Midbrain (tissue), 1 donor: ENCODE measurements at places on chromosomes 16 and 17.

- peak; percentile 67 for DNase-seq
These were observed 7.5 kb downstream of the EIF1 start for GRCh38 chr17:41695954-41696757.

GRCh38 chr16:56713794-56714193, 16.1 kb upstream of the NUP93 start:
- DNase-seq, result no peak

GRCh38 chr16:66292241-66292935, 74.1 kb upstream of the CDH5 start:
- no peak for DNase-seq

- no peak for DNase-seq
These were observed 7.4 kb downstream of the KCNH6 start for GRCh38 chr17:63530557-63531021.

- no peak for DNase-seq
These were observed 709 bp downstream of the STAT5A start for GRCh38 chr17:42288803-42289610.

DNA sequence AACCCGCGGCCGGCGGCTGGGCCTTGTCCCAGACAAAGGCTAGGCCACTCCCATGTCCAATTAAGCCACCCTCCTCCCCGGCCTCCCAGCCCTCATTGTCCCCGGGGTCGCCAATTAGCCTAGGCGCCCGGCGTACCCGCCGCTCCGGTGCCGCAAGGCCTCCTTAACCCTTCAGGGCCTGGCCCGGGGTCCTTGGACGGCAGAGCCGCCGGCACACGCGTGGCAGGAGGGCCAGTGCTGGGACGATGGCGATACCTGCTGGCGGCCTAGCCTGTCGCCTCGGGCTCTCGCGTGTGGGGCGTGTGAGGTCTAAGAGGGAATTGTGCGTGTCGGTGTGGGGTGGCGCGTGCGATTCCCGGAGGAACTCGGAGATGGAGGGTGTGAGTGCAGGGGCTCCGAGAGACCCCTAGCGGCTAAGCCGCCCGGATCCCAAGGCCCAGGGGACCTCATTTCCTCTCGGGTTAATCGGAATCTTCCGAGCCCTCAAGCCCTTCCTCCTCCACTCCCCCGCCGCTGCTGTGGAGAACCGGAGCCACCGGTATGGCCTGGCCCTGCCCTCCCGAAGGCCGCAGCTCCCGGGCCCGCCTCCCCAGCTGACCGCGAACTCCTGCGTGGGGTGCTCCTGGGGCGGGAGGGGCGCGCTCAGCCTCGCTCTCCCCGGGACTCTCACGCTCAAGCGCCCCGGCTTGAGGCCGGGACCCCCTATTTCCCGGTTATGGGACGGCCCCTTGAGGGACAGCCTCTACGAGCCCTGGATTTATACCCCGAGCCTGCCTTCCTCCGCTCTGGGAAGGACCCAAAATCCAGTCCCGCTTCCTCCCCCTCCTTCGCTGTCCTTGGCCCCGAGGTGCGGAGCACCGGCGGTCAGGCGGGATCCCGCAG, 11.9 kb downstream of the TBX2 start:
- no peak for DNase-seq

DNA sequence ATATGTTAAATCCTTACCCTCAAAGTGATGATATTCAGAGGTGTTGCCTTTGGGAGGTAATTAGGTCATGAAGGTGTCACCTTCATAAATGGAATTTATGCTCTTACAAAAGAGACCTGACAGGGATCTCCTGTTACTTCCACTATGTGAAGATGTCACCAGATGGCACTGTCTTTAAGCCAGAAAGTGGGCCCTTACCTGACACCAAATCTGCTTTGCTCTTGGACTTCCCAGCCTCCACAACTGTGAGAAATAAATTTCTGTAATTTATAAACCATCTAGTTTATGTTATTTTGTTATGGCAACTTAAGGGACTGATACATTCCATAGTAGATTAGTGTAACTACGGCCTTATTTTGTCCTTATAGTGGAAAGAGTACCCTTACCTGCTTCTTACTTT, 358.3 kb upstream of the SALL1 start:
- no peak for DNase-seq

DNA sequence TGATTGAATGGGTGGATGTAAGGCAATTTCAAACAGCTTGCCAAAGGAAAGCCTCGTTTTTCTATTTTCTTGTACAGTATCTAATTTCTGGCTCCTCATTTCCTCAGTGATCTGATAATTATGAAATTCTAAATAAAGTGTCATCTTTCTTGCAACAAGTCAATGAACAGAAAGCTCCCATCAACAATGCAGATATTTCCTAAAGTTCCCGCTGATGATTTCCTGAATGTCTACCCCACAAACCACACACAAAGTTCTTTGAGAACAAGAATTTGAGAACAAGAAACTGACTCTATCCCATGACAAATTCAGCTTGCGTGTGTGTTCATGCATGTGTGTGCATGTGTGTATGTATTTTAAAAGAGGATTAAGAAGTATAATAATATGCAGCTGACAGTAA, 35.2 kb downstream of the SKAP1 start:
- DNase-seq, result no peak

DNA sequence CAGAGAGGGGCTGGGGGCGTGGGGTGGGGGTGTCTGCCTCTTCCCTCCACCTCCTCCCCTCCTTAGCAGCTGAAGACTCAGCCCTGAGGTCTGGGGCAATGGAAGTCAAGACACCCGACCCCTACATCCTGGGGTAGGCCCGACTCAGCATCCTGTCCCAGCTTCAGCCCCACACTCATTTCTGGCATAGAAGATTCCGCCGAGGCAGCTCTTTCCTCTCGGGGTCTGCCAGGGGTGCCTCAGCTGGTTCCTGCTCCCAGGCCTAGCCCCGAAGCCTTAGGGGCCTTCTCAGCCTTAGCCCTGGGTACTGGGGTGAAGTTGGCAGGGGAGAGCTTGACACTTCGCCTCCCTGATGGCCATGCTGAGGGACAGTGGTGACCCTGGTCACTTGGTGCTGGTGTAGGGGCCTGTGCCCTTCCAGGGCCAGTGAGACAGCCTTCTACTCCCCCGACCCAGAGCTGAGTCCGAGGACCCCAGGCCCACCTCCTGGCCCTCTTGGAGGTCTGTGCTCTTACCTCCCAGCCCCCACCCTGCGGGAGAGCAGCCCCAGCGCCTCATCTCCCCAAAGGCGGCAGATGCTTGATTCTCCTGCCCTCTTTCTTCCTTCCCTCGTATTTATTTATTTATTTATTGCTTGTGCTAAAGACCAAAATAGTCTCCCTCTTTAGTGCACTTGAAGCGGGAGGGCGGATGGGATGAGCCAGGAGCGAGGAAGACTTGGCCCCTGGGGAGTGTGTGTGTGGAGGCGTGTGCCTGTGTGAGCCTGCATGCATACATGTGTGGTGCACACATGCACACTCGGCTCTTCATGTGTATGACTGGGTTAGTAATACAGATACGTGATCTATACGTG, 42.5 kb downstream of the KCNJ12 start:
- no peak for DNase-seq

GRCh38 chr17:43880420-43880991, 26.8 kb downstream of the MPP2 start:
- DNase-seq, result no peak

- no peak for DNase-seq
These were observed 438 bp downstream of the RTN4RL1 start for GRCh38 chr17:2024572-2025219.

DNA sequence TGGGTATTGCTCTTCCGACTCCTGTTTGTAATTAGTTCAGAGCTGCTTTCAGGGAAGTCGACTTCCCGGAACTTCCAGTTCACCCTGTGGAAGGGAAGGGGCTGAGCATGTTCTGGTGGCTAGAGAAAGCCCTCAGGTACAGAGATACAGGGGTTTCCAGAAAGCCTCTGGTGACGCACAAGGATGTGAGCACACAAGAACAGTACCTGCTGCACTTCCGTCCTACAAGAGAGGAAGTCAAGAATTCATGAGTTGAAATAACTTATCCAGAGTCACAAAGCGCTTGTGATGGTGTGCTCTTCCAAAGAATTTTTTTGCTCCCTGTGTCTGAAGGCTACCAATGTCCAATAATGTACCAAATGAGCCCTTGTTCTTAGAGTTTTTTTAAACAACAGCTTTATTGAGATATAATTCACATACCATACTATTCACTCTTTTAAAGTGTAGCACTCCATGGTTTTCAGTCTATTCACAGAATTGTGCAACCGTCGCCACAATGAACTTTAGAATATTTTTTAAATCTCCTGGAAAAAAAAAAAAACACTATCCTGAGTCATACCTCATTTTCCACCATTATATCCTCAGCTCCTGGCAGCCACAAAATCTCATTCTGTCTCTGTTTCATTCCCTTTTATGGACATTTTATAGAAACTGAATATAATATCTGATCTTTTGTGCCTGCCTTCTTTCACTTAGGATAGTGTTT, 327.6 kb downstream of the CDH13 start:
- no peak for DNase-seq

GRCh38 chr16:5504064-5504781, 406.6 kb upstream of the EEF2KMT start:
- DNase-seq, result peak; percentile 63

- DNase-seq, result no peak
These were observed 6.0 kb downstream of the TMUB2 start for GRCh38 chr17:44192750-44193149.

DNA sequence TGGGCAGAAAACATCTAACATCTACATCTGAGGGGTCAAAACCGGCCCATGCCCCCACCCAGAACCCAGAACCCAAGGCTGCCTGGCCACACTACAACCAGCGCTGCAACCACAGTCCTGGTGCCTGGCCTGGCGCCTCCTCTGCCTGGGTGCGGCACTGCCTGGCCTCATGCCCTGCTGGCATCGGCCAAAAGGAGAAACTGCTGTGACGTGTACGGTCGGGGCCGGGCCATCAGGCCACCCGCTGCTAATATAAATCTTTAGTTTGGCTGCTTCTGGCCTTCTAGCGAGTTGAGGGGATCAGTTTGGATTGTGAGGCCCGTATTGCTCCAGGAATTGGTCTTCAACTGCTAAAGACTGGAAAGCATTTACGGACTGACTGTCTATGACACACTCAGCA, 22.8 kb downstream of the TMEM204 start:
- no peak for DNase-seq

- no peak for DNase-seq
These were observed 357.3 kb upstream of the XYLT1 start for GRCh38 chr16:17828012-17828411.

DNA sequence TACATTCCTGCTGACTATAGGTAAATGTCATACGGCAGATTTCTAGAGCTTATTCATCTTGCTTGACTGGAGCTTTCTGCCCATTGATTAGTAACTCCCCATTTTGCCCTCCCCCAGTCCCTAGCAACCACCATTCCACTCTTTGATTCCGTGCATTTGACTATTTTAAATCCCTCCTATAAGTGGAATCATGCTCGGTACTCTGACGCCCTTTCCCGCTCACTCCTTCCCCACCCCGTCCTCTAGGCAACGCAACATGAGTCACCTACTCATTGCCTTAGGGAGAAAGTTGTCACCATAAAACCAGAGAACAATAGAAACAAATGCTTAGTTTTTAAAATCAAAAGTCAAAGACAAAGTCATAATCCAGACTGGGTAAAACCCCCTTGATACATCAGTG, 45.5 kb upstream of the RBBP6 start:
- DNase-seq, result no peak

DNA sequence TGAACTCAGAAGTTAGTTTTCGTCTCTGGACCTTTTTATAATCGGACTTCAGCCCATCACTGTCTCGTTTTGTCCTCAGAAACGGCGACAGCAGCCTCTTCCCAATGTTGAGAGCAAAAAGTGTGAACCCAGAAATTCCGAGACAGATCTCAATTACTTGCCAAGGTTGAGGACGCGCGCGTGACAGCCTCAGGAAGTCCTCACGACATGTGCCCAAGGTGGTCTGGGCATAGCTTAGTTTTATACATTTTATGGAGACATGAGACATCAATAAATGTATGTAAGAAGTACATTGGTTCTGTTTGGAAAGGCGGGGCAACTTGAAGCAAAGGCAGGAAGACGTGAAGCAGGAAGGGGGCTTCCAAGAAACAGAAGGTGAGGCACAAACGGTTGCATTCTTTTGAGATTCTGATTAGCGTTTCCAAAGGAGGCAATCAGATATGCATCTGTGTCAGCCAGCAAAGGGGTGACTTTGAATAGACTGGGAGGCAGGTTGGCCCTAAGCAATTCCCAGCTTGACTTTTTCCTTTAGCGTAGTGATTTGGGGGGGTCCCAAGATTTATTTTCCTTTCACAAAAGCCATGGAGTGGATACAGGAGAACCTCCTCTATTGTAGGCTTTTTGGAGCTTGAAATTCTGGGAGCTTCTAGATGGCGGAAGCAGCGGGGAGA, 583 bp upstream of the ZNF747 start:
- peak; percentile 41 for DNase-seq

DNA sequence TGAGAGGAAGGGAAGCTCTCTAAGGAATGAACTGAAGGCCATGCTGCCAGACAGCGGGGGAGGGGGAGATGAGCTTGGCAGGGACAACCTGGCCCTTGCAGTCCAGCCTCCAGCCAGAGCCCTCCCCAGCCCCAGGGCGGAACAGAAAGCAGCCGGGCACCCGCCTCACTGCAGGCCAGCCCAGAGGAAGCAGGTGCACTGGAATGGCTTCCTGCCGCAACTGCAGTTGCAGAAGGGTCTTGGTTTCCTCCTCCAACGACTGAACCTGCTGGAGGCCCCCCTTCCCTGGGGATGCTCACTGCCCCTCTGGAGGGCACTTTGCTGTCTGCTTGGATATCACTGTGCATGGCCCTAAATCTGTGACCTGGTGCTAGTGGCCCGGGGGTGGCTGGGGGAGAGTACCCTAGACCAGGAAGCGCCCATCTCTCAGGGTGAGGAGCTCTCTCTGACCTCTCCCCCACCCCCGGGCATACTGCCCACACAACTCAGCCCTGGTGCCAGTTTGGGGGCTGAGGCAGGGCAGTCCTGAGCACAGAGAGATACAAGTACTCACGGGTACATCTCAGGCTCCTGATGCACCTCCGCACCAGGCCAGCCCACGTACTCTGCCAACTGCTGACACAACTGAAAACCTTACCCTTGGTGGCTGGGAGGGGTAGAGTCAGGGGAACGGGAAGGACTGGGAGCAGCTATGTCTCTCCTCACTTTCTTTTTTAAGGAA, 41.1 kb downstream of the MYO18A start:
- peak; percentile 28 for DNase-seq

- DNase-seq, result no peak
These were observed 17.1 kb downstream of the ZNF768 start for GRCh38 chr16:30509081-30509765.

GRCh38 chr17:28807925-28808634, 34.5 kb downstream of the FAM222B start:
- peak; percentile 37 for DNase-seq

- no peak for DNase-seq
These were observed 1.6 kb downstream of the IL21R start for GRCh38 chr16:27403601-27403992.

GRCh38 chr16:86038926-86039310, 140.0 kb downstream of the IRF8 start:
- no peak for DNase-seq

DNA sequence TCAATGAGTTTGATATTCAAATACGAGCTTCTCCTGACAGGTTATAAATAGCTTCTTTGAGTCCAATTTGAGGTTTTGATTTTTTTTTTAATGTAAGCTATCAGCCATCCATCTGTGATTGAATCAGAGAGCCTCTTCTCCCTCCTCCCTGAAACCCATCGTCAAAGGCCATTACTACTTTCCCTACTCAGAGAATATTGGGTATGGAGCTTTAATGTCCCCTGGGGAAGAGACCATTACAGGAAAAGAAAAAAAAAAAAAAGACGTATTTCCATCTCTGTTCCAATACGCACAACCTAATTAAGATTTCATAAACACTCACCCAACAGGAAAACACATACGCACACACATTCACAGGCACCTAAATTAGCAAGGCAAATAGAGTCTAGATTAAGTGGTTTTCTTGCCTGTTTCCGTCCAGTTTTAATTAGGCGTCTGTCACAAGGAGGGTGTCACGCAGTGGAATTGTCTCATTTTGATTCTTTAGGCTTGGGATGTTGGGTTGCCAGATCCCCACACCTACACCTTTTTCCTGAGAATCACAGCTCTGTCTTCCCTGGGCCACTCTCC, 194.3 kb upstream of the RPL38 start:
- DNase-seq, result no peak
